Activated CD8-positive, alpha-beta T cell treated with anti-CD3 and anti-CD28 coated beads for 36 hours (primary cell): ENCODE measurements at places on chromosomes 12 and 14.
A peak's percentile ranks its signal among the peaks of the same experiment; 100 is the strongest.

- H3K27ac ChIP-seq = no peak overlapping the region
- no peak overlapping the region for H3K4me3 ChIP-seq
- DNase-seq = no peak
- H3K27me3 ChIP-seq = peaks cover 14% of the 10 kb centered on the region
- H3K4me1 ChIP-seq = no peaks in the 10 kb centered on the region
Observed at GRCh38 chr12:108063192-108063591, 65.9 kb upstream of the WSCD2 start.

DNA sequence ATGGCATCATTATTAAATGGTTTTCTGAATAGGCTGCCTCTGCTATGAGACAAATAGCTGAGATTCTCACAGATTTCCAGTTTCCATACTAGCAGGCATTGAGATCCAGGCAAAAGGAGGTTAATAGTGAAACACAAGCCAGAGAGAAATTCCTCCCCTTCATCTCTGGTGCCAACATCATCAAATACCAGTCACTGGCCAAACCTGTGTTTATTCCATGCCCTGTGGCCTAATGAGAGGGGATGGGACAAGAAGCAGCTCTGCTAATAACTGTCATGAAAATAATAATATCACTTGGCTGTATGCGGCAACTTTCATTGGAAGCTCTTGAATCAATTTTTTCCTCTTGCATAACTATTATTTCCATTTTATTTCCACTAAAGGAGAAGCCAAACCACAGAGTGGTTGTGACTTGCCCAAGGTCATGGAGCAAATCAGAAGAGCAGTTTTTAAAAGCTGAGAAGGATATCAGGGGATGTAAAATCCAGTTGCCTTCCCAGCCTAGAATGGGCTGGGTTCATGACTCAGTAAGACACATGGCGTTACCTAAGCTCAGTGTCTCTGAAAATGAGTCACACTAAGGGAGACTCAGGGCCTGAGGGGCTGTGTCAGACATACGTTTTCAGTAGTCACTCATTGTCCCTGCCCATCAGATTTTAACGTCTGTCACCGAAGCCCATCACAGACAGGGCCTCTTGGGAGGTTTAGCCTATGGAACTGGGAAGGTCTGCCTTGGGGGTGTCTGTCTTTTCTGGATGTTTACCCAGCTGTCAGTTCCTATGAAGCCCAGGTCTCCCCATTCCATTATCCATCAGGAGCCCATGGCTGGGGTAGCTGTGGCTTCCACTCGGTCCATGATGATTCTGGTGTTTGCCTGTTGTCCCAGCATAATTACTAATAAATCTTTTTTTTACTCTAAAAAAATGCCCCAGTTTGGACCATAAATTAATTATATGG is 208.8 kb upstream of the EEA1 start:
- H3K36me3 ChIP-seq = no peaks in the 10 kb centered on the region
- H3K4me1 ChIP-seq = peaks cover 15% of the 10 kb centered on the region
- H3K27me3 ChIP-seq = no peaks in the 10 kb centered on the region
- DNase-seq = peak; percentile 4
- no peak overlapping the region for H3K27ac ChIP-seq

DNA sequence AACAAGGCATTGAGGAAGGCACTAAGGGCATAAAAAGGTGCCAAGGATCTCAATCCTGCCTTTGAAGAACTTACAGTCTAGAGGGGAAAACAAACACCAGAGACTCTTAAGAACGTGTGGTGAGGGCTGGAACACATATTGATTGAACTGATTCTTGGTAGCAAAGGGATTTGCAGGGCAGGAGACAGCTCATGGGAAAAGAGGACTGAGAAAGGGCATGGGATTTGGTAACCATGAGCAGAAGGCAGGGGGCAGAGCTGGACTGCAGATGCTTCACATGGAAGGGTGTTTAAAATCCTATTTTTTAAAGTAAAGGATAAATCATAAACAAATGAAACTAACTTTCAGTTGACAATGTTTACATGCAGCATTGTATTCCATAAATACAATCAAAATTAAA is 203.1 kb downstream of the ITPR2 start:
- DNase-seq = no peak
- peaks cover 10% of the 10 kb centered on the region for H3K4me1 ChIP-seq
- H3K4me3 ChIP-seq = no peak overlapping the region
- peaks cover 17% of the 10 kb centered on the region for H3K36me3 ChIP-seq
- H3K27me3 ChIP-seq = no peaks in the 10 kb centered on the region
- no peak overlapping the region for H3K27ac ChIP-seq

- no peak overlapping the region for H3K4me3 ChIP-seq
- H3K36me3 ChIP-seq = no peaks in the 10 kb centered on the region
- DNase-seq = no peak
- no peaks in the 10 kb centered on the region for H3K27me3 ChIP-seq
Observed at GRCh38 chr12:116408489-116409250, 131.2 kb upstream of the MED13L start.

- no peak overlapping the region for H3K27ac ChIP-seq
- DNase-seq = no peak
Observed at GRCh38 chr12:124436366-124436765, 131.0 kb downstream of the NCOR2 start.

DNA sequence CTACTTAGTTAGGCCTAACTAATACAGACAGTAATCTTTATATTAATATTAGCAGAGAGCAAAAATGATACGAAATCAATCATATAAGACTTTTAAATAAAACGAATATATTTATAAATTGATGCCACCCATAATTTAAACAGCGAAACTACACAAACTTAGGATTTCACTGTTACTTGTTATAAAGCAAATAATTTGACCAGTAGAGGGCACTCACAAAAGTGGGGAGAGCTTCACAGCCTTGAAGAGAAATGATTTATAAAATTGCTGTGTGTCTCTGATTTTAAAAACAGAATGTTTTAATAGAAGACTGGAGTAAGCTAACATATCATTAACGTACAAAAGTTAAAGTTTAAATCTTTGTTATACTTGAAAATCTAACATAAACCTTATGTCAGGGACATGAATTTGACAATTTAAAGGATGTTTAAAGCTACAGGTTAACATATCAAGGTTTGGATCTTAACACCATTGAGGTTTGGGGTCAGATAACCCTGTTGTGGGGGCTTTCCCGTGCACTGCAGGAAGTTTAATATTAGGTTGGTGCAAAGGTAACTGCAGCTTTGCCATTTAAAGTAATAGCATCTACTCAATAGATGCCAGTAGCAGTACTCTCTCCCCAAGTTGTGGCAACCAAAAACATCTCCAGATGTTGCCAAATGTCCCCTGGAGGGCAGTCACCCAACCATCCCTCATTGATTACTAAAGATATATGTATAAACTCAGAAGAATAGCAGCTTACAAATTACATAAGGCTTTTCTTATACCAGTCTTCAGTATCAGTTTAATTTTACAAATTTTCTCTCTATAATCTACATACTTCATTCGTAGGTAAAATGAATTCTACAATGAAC is 9.3 kb downstream of the KRAS start:
- H3K36me3 ChIP-seq = peaks cover 42% of the 10 kb centered on the region
- H3K27ac ChIP-seq = no peak overlapping the region
- H3K27me3 ChIP-seq = no peaks in the 10 kb centered on the region
- peaks cover 56% of the 10 kb centered on the region for H3K4me1 ChIP-seq

- H3K4me3 ChIP-seq = no peak overlapping the region
- H3K36me3 ChIP-seq = no peaks in the 10 kb centered on the region
- no peaks in the 10 kb centered on the region for H3K4me1 ChIP-seq
- H3K27ac ChIP-seq = no peak overlapping the region
- DNase-seq = no peak
Observed at GRCh38 chr14:42884100-42884499, 1277.4 kb downstream of the LRFN5 start.

DNA sequence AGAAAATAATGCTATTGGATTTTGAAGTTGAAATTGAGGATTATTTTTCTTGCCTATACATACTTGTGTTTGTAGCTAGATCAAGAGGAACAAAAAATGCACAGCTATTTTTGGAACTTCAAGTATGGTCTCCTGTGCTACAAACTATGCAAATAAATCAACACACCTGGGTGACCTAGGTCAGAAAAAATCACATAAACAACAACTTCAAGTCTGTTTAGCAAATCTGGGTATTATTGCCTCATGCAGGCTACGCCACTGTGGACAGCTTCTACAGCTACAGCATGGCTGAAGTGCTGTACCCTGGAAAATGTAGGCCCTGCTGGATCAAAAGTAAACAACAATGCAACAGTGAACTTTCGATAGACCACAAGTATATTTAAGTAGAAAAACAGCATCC is 87.5 kb downstream of the SLC6A15 start:
- H3K27me3 ChIP-seq = peaks cover 2% of the 10 kb centered on the region
- H3K4me1 ChIP-seq = no peaks in the 10 kb centered on the region
- DNase-seq = no peak
- H3K4me3 ChIP-seq = no peak overlapping the region
- H3K36me3 ChIP-seq = no peaks in the 10 kb centered on the region

DNA sequence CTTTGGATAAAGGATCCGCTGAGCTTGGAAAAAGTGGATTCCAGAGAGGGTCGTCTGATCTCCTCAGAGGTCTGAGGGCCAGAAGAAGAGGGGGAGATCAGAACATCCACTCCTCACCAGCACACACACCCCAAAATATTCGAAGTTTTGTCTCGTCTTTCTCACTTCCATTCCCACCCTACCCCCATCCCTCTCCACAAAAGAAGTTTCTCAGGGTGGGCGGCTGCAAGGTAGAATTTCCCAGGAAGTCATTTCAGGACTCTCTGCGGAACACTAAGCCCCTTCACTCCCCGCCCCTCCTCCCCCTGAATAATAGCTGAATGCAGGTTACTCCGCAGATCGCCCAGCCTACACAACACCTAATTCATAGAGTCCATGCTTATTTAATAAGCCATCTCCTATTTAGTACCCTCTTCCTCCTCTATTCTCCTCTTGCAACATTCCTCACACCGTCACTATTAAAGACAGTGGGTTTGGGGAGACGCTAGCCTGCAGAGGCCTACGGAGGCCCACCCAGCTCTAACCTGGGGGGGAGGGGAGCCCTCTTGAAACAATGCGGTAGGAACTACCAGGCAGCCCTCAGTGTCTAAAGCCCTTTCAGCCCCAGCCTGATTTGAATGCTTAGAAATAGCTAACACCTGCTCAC is 649 bp upstream of the SALL2 start:
- peak overlapping the region; percentile 67 for H3K27ac ChIP-seq
- no peak for DNase-seq
- no peaks in the 10 kb centered on the region for H3K36me3 ChIP-seq
- H3K4me1 ChIP-seq = peaks cover 16% of the 10 kb centered on the region

- H3K4me1 ChIP-seq = peaks cover 7% of the 10 kb centered on the region
- H3K27ac ChIP-seq = no peak overlapping the region
- no peak for DNase-seq
- no peaks in the 10 kb centered on the region for H3K36me3 ChIP-seq
Observed at GRCh38 chr14:64760916-64761315, 56.7 kb downstream of the PLEKHG3 start.

- peak; percentile 96 for DNase-seq
- peak overlapping the region; percentile 99 for H3K4me3 ChIP-seq
- H3K27ac ChIP-seq = peak overlapping the region; percentile 99
- peaks cover 19% of the 10 kb centered on the region for H3K4me1 ChIP-seq
- H3K27me3 ChIP-seq = peaks cover 3% of the 10 kb centered on the region
Observed at GRCh38 chr12:57771236-57771872, 551 bp downstream of the METTL1 start.

DNA sequence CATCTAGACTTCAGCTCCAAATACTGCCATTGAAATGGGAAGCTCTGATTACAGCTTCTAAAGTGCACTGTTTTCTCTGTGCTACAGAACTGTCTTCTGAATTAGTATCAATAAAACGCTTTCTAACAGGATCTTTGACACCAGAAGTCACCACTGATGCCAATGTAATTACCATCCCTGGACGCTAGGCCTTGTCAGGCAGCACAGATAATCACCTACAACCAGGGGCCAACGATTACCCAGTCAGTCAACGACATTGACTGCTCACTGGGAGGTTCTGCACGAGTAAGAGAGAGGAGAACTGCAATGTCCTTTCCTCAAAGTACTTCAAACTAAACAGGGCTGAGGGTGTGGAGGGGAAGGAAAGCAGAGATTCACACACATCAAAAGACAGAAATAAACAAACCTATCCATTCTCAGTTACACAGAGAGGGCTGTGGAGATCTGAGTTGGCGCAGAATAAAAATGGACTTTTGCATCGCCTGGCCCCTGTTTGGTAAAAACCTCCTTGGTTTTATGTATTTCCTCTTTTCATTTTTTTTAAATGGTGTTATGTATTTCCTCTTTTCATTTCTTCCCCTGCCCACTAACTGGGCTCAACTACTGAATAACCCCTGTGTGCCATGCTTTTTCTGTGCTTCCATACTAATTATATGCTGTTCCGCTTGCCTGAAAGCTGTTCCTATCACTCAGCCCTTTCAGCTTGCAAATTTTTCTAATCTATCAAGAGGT is 492.2 kb downstream of the APAF1 start:
- no peaks in the 10 kb centered on the region for H3K4me1 ChIP-seq
- no peak overlapping the region for H3K4me3 ChIP-seq
- H3K27ac ChIP-seq = no peak overlapping the region
- H3K36me3 ChIP-seq = no peaks in the 10 kb centered on the region
- H3K27me3 ChIP-seq = no peaks in the 10 kb centered on the region

DNA sequence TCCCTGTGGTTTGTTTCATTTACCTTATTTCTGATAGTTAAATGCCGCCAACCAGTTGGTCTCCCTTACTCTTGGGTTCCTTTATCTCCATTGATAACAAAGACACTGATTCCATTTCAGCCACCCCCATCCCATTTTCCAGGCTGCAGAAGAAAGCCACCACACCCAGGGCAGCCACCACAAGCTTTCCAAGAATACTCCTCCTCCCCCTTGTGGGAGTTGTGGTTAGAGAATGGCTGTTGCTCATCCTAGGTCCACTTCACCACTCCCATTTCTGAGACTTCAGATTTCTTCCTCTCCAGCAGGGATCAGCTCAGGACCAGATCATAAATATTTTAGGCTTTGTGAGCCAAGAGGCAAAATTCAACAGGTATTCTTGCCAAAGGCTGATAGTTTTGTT is 73.9 kb downstream of the ANO4 start:
- no peak for DNase-seq
- no peak overlapping the region for H3K27ac ChIP-seq
- no peak overlapping the region for H3K4me3 ChIP-seq
- no peaks in the 10 kb centered on the region for H3K4me1 ChIP-seq
- H3K27me3 ChIP-seq = no peaks in the 10 kb centered on the region

DNA sequence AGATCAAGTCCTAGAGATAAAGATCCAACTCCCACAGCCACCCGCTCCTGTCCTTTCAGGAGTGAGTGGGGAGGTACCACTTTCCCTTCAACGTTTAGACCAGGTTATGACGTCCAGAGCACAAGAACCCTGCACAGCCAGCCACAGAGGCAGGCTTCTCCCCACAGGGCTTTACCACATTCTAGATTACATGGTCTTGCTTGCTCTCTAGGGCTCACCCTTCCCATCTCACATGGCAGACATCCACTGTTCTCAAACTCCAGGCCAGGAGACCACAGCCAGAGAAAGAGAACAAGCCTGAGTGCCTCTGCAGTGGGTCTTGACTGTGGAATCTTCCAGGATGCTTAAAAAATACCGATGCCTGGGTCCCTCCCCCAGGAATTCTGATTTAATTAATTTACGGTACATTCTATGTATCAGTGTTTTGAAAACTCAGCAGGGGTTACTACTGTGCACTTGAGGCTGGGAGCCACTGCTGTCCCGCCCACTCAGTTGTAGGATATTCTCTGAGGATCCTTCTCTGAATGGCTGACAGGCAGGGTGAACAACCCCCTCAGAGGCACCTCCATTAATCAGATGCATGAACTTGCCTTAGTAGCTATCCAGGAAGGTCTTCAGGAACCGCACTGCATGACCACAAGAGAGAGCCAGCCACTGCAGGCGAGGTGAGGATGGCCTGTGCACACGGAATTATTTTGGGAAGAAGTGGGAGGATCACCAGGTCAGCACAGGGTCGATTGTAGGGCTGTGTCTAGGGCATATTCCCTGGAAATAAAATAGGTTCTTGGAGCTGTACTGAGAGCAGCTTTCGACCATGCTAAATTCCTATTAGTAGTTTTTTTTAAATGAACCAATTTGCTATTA is 21.5 kb upstream of the SOCS2 start:
- H3K27me3 ChIP-seq = no peaks in the 10 kb centered on the region
- DNase-seq = no peak
- H3K4me1 ChIP-seq = peaks cover 4% of the 10 kb centered on the region
